MV-4-11 (cell line): ENCODE measurements at places on chromosomes 6 and 20.
A peak's percentile ranks its signal among the peaks of the same experiment; 100 is the strongest.

DNA sequence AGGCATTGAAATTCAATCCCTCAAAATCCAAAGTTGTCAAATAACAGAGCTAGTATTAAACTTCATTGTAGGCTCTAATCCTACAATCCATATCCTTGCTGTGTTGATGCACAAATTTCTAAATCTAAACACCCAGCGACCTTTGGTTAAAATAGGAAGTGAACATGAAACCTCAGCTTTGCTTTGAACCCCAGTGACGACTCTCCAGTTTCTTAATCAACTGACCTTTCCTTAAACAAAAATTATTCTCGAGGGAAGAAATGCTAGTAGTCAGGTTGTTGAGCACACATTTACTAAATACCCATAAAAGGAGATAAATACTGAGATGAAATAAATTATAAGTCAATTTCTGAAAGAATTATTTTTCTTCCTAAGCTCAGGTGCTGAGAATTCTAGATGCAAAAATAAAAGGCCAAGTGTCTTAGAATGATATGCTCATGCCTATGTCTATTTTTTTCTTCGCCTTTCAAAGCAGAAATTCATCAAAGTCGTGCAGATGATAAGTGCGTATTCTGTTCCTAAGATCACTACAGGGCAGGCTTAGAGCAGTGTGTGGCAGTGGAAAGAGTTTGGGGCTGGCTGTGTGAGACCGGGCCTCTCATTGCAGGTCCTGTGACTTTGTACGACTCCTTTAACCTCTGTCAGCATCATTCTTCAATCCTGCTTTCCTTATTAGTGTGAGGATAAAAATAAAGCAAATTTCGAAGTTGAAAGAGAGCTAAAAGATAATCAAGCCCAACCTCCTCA is 208.7 kb downstream of the PRL start:
- peak; percentile 71 for DNase-seq

GRCh38 chr20:53291548-53291947 is 302.1 kb downstream of the ZNF217 start:
- DNase-seq, result no peak

- no peak for DNase-seq
Measured at GRCh38 chr20:31870726-31871617, 538 bp downstream of the TTLL9 start.

DNA sequence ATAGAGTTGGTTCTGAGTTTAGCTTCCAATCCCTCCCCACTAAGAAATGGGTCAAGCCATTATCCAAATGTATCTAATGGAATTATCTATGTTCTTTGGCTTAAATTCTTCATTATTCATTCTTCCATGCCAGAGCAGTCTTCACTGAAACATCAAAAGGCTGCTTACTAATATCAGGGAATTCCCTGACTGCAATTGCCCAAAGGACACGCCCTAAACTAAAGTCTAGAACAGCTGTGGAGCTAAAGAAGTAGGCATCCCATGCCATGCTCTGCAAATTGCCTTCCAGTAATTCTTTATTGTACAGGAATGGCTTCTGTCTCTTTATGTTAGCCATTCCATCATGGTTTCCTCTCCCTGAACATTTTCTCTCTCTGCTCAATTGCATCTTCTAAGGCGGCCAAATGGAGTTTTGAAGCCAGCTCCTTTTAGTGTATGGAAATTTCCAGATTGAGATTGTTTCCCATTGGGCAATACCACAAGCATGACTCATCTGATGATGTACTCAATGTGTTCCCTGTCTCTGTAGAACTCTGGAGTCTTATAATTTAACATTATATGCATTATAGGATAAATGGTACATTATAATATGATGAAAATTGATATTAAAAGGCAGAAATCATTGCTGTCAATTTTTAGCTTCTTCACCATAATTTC is 28.8 kb upstream of the TSHZ2 start:
- peak; percentile 56 for DNase-seq

DNA sequence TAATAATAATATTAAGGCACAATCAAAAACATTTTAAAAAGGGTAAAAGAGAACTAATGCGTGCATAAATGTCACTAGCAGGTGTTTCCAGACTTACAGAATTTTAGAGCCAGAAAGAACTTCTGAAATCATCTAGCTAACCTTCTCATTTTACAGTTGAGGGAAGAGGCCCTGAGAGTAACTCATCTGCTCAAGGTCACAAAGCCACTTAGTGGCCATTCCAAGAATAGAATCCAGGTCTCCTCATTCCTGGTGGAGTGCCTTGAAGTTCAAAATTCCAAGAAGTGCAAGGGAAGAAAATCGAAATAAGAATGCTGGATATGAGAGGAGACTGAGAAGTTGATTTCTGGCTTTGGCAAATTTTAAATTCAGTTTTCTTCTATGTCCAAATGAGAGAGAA is 3.2 kb upstream of the KIAA0408 start:
- DNase-seq, result no peak

- DNase-seq, result no peak
Measured at GRCh38 chr6:21935142-21935541, 341.6 kb downstream of the SOX4 start.

GRCh38 chr20:10022625-10023024 is 12.2 kb upstream of the ANKEF1 start:
- peak; percentile 92 for DNase-seq

DNA sequence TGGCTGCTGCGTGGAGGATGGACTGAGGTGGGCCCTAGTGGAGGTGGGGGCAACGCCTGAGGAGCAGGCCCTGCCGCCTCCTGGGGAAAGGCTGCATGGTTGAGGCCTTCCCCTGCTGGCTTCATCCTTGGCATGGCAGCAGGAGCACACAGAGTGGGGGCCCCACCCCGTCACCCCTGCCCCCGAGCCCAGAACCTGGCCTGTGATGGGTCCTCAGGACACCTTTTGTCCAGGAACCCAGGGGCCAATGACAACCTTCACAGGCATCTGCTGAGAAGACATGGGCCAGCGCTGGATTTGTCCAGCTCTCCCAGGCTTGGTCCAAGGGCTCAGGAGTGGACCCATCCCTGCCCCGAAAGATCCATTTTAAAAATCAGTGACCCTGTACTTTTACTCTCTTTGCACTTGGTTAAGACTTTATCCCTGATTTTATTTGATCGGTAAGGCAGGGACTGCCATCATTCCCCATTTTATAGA is 575 bp upstream of the SLC17A9 start:
- no peak for DNase-seq
